Trophoblast cell (in vitro differentiated cells and primary cell): ENCODE measurements at places on chromosomes 1 and 21.
A peak's percentile ranks its signal among the peaks of the same experiment; 100 is the strongest.

DNA sequence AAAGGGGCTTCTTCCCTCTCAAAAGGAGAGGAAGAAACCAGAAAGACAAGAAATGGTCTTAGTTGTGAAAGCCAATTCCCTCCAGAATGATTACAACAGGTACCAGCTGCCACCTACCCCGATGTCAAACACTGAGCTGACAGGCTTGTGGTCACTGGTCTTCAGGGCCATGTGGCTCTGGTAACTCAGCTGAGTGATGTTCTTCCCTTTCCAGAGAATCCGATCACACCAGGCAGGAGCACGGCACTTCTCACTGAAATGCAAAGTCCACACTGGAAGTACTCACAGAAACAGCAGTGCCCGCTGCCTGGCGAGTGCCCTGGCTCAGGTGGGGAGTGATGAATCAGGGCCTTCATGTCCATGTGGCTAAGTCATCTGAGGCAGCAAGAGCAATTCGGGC lies 18.7 kb upstream of the MTF1 start:
- DNase-seq, result peak; percentile 74

DNA sequence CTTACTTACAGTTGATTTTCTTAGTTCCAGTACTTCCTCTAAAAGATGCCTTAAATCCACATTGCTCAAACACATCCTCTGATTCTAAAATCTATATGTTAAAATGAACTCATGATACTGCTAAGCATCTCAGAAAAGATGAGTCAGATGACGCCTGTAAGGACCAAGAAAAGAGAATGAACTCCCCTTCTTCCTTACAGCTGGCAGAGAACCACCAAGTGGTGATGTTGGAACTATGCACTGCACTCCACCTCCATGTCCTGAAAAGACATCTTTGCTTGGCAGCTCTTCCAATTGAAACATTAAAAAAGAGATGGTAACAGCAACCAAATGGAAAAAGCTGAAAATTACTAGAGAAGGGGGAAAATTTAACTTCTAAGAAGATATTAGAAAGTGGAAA lies 648.8 kb downstream of the PTPRC start:
- no peak for DNase-seq

GRCh38 chr1:63643926-63644325 lies 50.7 kb downstream of the PGM1 start:
- no peak for DNase-seq

DNA sequence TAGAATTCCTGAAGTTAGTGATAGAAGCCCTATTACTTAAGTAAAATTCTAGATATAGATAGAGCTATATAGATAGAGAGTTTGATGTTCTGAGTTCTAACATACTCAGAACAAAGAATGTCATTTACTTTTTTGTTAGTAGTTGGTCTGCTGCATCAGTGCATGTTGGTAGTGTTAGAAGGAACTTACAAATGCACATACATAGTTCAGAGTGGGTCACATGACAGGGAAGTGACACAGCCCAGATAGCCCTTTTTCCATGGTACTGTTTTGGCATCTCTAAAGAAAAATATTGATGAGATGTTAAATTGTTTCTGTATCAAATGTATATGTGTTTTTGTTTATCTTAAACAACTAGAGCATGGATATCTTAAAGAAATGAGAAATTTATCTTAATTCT lies 45.7 kb downstream of the DHX9 start:
- no peak for DNase-seq
